ENCODE measurements at places on chromosomes 12 and 14.

- no peak for DNase-seq
These were observed 56.1 kb downstream of the DAAM1 start for GRCh38 chr14:59244581-59244980.

- DNase-seq = no peak
These were observed 115.4 kb downstream of the SOX5 start for GRCh38 chr12:23834076-23834475.

- no peak for DNase-seq
These were observed 45.2 kb downstream of the MAP1LC3B2 start for GRCh38 chr12:116604178-116604895.

DNA sequence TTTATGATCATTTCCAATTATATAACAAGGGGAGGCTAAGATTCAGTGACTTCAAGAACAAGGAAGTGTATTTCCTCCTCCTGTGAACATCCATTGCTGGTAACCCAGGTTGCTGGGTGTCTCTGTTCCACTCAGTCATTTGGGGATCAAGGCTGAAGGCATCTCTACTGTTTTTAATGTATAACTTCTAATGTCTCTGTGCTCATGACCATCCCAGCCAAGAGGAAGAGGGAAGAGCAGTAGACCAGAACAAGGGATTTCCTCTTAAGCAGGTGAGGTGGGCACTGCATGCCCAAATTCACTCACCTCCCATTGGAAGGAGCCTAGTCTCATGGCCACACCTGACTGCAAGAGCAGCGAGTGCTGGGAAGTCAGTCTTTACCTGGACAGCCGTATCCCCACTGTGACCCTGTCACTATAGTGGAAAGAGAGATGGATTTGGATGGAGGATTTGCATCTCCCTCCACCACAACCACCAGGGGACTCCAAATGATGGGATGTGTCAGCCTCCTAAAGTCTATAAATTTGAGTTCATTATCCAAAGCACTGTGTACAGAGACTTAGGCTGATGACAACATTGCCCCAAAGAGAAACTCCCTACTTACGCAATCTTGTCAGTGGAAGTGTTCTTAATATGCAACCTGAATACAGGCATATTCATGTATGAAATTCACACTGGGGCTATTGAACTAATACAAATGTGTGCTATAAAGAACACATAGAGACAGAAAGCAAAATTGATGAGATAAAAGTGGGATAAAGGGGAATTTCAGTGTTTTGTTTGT is 368.7 kb downstream of the TMEM132D start:
- no peak for DNase-seq

DNA sequence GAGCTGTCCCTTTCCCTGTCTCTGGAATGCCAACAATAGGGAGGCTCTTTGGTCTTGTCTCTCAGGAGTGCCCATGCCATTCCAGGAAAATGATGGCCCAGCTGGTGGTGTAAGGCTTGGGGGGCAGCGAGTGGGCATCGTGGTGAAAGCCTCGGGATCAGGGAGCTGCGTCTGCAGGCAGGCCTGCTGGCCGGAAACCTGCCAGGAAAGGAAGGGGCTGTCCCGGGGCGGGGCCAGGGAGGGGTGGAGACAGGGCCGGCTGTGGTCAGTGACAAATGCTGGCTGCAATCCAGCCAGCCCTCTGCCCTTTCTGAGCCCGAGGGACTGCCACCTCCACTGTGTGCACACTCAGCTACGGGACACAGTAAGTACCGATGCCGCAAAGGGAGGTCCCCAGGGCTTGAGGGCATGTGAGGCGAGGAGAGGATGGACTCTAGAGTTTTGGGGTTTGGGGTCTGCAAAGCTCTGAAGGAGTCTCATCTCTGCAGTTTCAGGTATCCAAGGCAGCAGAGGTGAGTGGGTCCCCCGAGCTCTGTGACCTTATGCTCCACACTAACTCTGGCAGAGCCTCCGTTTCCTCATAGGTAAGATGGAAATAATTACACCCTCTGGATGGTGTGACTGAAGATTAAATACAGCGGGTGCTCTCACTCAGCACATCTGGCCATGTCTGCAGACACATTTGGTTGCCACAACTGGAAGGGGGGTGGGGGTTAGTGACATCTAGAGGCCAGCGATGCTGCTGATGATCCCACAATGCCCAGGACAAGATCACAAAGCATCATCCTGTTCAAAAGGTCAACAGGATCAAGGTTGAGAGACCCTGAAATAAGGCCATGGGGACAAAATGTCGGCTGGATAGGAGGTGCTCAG is at the start of gene SERPINA5:
TSS of gene SERPINA5 (plus strand) at position 300 of the 873 bp plus-strand sequence. CDS start 5,937 bp downstream, outside the sequence.
- no peak for DNase-seq

- DNase-seq = no peak
These were observed 207.0 kb upstream of the CAND1 start for GRCh38 chr12:67062193-67062592.

Data from stimulated activated CD4-positive, alpha-beta T cell treated with anti-CD3 and anti-CD28 coated beads, Interleukin-1b, Interleukin-23, amount 100 ng/mL, for 48 hours (primary cell).